ENCODE measurements at places on chromosomes 4 and X. TPM values are rescaled to one million over a fixed set of nuclear protein-coding genes. Genes with fewer than 3 reads are reported as not detected.
A peak's percentile ranks its signal among the peaks of the same experiment; 100 is the strongest.

The COX7B gene
- 1,124 TPM for total RNA-seq

The INTS12 gene
- total RNA-seq: 19.3 TPM

The CXCL1 gene
- total RNA-seq: 0.86 TPM

The CTAG2 gene
- total RNA-seq: not detected

The MAGEB17 gene
- 0.30 TPM for total RNA-seq

The SEC24D gene
- 23.7 TPM for total RNA-seq

The CCKAR gene
- not detected for total RNA-seq

The MUC7 gene
- not detected for total RNA-seq

The RAB9B gene
- 38.0 TPM for total RNA-seq

The FAM241A gene
- 6.7 TPM for total RNA-seq

DNA sequence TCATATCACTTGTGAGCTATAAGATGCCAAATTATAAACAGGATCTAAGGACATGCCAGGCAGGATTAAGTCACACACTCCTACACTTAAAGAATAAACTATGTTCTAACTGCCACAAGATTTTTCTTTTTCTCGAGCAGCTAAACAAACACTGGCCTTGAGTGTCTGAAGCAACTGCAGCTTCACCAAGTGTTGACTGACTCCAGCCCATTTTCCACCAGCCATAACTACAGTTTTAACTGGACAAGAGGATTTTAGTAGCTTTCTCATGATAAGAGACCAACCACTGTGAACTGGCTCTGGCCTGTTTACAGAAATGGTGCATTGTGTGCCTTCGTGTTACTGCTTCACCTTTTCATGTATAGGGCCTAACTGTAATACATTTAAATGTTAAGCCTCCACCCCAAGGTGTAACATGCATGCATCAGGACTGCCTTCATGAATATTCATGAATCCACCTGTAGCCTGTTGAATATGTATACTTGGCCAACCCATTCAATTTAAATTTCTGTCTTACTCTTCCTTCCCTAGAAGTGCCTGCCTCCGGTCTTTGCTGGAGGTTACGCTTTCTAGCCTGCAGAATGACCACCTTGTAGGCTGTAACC is 10.8 kb downstream of the UCP1 start:
- DNase-seq: no peak

DNA sequence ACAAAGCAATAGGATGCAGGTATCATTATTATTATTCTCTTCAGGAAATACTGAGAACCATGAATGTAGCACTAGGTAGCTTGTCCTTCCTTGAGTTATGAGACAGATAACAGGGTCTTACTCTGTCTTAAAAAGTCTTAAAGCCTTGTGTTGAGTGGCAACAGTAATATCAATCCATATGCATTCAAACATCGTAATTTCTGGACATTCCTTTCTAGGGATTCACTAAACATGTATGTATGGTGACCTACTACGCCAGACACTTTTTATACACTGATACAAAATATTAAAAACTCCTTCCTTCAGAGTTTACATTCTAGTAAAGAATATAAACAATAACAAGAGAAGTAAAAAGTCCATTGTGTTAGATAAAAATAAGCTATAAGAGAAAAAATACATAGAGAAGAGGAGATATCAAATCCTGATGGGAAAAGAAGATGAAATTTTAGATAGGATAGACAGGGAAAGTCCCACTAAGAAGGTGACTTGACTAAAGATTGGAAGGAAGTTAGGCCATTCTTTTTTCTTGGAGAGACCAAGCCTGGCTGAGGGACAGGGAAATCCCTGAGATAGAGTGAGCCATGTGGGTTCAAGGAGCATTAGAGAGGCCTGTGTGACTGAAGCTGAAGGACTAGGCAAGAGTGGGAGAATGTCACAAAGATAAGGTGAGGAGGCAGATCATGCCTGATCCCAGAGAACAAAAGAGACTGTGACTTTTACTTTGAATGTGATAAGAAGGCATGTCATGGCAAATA is 5.0 kb upstream of the DDX60L start:
- no peak for DNase-seq

GRCh38 chr4:92506933-92507332 is 203.2 kb downstream of the GRID2 start:
- no peak for DNase-seq

DNA sequence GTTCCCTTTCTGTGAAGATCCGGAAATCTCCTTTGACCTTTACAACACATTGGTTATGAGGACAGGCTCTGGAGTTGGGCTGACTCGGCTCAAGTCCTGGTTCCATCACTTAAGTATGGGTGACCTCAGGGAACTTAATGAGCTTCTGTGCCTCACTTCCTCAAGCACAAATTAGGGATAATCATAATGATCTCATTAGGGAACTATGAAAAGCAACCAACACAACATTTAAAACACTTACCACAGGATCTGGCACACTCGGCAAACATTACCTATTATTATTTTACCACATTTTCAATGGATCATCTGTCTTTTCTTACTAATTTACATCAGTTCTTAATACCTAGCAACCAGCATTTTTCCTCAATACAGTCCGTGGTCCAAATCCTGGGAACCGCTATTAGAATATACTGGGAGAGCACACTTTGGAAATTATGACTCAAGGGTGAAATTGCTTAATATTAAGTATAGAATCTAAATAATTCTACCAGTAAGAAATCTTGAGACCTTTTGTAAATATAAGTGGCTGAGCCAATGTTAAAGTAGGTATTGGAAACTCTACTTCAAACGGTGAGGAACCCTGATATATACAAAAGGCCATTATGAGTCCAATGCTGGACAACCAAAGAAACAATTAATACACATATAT is 19.6 kb downstream of the ADGRA3 start:
- no peak for DNase-seq

- DNase-seq: no peak
These were observed 48.2 kb upstream of the PCDH7 start for GRCh38 chr4:30671926-30672448.

GRCh38 chr4:141238186-141238585 is 17.5 kb downstream of the ZNF330 start:
- DNase-seq: no peak

GRCh38 chr4:145720656-145721055 is 40.7 kb downstream of the C4orf51 start:
- no peak for DNase-seq

GRCh38 chr4:41369680-41370079 is 113.0 kb downstream of the UCHL1 start:
- DNase-seq: peak; percentile 78

DNA sequence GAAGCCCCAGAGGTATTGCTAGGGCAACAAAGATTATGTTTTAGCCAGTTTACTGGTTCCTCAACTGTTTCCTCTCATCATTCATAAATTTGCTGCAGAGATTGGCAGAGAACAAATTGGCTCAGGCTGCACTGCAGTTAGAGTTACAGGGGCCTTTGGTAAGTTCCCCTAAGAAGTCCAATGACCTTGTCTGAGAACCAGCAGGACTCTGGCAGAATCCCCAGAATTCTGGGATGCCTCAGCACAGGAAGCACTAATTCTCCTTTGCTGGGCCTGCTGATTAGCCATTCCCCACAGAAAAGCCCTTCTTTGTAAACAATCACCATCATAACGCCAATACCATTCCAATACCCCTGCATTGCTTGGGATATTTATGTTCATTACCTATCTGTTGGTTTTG is 151.3 kb downstream of the USP46 start:
- DNase-seq: no peak

- DNase-seq: no peak
These were observed 68.4 kb downstream of the RHOH start for GRCh38 chr4:40264995-40265909.

- no peak for DNase-seq
These were observed 42.1 kb upstream of the SPINK2 start for GRCh38 chr4:56863441-56864139.

DNA sequence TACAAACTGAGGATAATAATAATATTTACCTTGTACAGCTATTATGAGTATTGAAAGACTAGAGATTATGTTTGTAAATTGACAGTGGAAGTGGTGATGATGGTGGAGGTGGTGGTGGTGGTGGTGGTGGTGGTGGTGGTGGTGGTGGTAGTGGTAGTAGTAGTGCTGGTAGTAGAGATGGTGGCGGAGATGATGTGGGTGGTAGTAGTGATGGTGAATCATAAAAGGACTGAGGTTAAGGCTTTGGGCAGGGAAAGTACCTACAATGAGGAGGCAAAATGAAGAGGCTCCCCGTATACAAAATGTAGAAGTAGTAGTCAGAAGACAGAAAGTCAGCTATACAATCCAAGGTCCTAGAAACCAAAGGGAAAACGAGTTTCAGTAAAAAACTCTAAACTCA is 214.1 kb downstream of the BCOR start:
- no peak for DNase-seq

- no peak for DNase-seq
These were observed 26.9 kb upstream of the BMP3 start for GRCh38 chr4:81003597-81004111.

DNA sequence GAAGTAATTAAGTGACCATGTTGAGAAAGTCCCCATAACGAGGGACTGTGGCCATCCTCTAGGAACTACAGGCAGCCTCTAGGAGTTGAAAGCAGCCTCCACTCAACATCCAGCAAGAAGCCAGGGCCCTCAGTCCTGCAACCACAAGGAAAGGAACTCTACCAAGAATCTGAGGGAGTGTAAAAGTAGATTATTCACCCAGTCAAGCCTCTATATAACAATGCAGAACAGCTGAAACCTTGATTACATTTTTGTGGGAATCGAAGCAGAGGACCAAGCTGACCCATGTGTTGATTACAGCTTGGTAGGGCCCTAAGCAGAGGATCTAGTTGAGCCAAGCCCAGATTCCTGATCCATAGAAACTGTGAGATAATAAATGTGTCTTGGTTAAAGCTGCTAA is 17.1 kb downstream of the RPS6KA6 start:
- no peak for DNase-seq

DNA sequence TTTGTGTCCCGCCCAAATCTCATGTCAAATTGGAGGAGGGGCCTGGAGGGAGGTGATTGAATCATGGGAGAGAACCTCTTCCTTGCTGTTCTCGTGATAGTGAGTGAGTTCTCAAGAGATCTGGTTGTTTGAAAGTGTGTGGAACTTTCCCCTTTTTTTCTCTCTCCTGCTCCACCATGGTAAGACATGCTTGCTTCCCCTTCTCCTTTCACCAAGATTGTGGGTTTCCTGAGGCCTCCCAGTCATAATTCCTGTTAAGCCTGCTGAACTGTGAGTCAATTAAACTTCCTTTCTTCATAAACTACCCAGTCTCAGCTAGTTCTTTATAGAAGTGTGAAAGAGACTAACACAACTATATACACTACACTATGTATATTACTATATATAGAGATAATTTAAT is 697.8 kb upstream of the HS3ST1 start:
- no peak for DNase-seq

DNA sequence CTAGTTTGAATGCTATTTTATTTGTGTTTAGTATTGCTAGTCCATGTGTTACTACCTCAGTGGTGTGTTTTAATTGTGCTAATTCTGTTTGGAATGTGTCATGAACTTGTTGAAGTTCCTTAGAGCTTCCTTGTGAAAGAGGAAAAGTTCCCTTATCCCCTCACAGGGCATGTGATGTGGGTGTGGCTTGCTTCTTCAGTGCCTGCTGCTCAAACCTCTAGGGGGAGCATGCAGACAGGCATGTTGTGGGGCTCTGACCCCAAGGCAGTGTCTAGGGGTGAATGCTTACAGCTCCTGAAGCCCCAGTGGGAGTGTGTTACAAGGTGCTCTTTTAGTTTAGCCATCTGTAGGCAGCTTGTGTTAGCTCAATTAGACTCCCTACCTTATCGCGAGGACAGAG is 86.5 kb downstream of the MAGED4 start:
- no peak for DNase-seq

- no peak for DNase-seq
These were observed 19.6 kb upstream of the NKRF start for GRCh38 chrX:119625843-119626242.

DNA sequence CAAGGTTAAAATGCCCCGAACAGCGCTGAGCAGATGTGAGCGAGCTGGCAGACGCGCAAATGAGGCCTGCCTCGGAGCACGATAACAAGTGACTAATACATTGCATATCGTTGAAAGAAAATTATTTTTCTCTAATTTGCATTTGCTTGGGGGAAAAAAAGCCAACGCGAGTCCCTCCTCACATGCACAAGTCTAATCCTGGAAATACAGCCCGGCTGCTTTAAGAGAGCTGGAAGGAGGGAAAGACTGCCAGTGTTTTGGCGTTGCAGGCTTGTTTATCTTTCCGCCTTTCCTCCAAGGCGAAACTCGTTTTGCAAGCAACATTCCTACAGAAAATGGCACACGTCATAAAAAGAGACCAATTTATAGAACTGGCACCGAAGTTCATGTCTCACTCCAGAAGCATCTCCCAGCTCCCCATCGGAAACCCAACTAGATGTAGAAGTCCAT is 12.6 kb downstream of the BCOR start:
- DNase-seq: no peak

- DNase-seq: no peak
These were observed 96.8 kb upstream of the FAT1 start for GRCh38 chr4:186820391-186820891.

- no peak for DNase-seq
These were observed 187.9 kb downstream of the LRBA start for GRCh38 chr4:150827226-150827625.

- DNase-seq: peak; percentile 75
These were observed 60.4 kb upstream of the BCOR start for GRCh38 chrX:40158036-40158706.

- no peak for DNase-seq
These were observed 89.7 kb downstream of the GEMIN8 start for GRCh38 chrX:13939741-13940597.

GRCh38 chrX:113558576-113558975 is 717.9 kb upstream of the AMOT start:
- DNase-seq: no peak

GRCh38 chr4:70721747-70722146 is at the start of gene RUFY3:
Gene RUFY3, plus strand, starts transcription at chr4:70721964. Its CDS starts 610 bp downstream, at chr4:70722574.
- no peak for DNase-seq

DNA sequence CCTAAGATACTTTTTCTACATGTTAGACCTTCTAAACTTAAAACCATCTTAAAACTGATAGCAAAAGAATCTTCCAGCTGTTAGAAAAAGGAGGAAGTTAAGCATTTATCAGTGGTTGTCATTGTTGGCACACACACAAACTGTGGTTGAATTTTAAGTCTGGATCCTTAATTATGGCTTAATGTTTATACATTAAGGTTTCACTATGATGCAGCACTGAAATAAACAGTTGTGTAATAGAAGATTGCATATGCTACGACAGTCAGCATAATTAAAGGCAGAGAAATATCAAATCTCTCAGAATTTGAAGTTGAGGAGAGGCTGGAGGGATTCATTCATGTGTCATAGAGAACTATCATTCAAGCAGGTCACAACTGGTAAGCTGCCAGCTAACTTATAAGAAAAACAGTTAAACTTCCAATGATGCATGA is 32.3 kb downstream of the ADGRA3 start:
- DNase-seq: no peak

GRCh38 chr4:168844353-168845049 is 165.6 kb downstream of the CBR4 start:
- DNase-seq: no peak

All from cardiac septum (tissue), 1 donor.